CD8-positive, alpha-beta memory T cell (primary cell): ENCODE measurements at places on chromosomes 12 and 14.

- DNase-seq = no peak
Measured at GRCh38 chr12:2020511-2020910, 16.3 kb upstream of the DCP1B start.

GRCh38 chr12:23847857-23848256, 101.6 kb downstream of the SOX5 start:
- no peak for DNase-seq

DNA sequence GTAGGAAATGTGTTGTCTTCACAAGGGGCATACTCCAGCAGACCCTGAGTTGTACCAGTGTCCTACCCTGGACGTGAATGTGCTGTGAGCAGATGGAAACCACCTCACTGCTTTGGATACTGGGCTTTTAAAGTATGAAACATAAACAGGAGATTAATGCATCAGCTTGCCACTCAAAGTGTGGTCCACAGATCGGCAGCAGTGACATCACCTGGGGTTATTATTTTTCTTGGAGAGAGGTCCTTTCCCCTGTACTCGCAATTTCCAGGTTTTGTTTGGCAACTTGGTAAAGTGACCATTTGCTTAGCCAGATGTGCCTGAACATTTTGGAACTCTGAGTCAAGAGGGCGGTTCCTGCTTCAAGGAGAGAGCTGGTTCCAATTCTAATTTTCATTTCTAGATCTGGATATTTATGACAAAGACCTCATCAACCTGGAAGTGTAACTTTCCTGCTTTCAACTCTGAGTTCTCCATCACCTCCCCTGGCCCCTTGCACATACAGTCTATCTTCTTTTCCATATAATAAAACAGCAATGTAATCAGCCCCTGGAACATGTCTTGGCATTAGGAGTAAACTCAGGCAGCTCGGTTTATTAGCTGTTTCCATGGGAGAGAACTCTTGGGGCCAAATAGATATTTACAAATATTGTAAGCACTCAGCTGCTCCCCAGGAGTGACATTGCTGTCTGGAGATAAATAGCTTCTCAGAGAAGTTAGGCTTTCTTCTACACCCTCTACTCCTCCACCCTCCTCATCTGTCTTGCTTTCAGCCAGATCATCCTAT, 237.0 kb upstream of the TBX3 start:
- no peak for DNase-seq

DNA sequence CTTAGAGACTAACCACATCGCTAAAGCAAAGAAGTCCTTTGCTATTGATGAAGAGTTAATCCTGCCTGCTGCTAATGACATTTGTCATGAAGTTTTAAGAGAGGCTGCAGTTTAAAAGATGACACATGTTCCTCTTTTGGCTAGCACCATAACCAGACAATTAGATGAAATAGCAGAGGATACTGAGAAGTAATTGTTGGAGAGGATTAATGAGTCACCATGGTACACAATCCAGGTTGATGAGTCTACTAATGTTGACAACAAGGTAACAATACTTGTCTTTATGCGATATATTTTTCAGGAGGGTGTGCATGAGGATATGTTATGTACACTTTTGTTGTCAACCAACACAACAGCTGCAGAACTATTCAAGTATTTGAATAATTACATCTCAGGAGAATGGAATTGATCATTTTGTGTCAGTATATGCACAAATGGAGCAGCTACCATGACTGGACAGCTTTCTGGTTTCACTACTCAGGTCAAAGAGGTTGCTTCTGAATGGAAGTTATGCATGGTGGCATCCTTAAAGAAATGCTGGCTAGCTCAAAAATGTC, 56.7 kb downstream of the LRRIQ1 start:
- no peak for DNase-seq

- no peak for DNase-seq
Measured at GRCh38 chr12:2256453-2256852, 203.7 kb downstream of the CACNA1C start.

DNA sequence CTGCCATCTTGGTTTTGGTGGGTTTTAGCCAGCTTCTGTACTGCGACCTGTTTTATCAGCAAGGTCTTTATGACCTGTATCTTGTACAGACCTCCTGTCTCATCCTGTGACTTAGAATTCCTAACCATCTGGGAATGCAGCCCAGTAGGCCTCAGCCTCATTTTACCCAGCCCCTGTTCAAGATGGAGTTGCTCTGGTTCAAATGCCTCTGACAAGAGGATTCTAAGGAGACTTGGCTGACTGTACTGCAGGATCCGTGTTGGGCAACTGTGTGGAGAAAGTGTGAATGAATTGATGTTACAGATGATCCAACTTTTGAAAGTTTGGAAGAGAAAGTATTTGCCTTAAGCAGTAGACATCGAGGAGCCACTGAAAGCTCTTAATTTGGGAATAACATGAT, 91.0 kb downstream of the TTLL5 start:
- no peak for DNase-seq
